ENCODE measurements at places on chromosomes 2 and 18.

GRCh38 chr2:240326246-240326645 is 109.2 kb upstream of the GPC1 start:
- no peak for DNase-seq

DNA sequence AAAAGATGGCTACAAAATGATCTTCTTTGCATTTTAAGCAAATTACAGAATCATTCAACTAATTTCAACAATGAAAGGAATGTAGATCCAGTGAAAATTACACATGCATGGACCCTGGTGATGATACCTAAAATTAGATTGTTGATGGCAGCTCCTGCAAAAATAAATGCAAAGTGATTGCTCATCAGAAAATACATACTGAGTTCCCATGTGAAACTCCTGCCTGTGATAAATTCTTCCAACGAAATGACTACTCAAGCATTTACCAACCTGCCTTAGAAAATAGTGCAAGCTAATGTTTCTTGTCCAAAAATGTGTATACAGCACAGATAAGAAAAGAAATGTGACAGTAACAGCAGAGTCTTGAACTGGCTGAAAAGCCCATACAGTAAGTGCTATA is 300.0 kb upstream of the REV1 start:
- DNase-seq, result no peak

DNA sequence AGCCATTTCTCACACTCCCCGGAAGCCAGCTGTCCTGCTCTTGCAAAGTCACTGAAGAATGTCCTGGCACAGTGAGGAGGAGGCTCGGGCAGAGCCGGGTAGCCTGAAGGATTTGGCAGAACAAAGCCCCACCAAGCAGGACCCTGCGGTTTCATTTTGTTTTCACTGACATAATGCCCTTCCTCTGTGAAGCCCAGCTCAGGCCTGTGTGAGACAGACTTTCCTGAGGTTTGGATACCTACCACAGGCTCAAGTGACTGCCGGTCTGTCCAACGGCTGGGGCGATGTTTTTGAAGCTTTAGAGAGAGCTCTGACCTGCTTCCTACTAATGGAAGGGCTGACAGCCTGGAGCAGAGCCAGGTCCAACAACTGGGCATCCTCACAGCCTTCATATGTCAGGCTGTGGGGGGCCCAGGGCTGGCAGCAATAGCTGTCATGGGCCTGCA is 99.8 kb upstream of the FZD7 start:
- no peak for DNase-seq

DNA sequence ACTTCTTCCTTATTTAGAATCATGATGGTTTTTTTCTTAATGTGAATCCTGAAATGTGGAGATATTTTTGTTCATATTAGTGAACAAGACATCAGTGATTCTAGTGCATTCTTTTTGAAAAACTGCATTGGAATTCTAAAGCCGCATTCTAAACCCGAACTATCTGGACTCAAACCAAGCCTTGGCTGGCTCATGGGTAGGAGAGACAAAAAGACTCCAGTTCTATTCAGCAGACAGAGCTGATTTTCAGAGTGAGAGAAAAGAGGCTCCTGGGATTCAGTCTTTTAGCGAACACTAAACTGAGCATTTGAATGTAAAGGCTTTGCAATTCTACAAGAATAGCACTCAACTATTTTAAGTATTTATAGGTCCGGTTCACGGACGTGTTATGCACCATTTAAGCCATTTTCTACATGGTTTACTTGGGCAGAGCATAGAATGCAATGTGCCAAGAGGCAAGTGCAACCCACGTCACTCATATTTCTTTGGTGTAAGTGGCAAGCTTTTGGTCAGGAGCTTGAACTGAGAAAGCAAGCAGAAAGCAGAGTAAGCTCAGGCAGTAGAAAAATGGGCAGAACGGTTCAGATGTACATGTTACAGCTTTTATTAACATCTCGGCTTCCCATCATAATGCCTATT is 227.3 kb upstream of the RAB12 start:
- DNase-seq, result no peak

GRCh38 chr2:169362118-169362893 is at the start of gene LRP2:
LRP2 (minus strand) TSS chr2:169362534; CDS start chr2:169362399, 135 bp downstream.
- peak; percentile 20 for DNase-seq

DNA sequence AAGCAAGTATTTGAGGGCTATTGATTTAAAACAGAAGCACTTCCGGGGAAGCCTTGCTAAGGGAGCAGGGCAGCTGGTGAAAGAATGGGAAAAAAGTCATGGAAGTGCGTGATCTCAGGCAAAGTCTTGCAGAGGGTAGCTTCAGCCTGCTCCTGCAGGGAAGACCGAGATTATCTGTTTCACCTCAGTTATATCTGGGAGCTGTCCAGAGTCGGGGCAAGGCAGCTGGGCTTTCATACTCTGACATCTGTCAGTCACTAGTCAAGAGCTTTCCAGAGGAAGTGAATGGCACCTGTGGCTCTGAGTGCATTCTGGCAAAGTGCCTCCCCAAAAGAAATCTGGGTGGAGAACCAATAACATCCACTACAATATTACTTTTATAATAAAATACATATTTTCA is 8.7 kb downstream of the NXPH2 start:
- DNase-seq, result no peak

DNA sequence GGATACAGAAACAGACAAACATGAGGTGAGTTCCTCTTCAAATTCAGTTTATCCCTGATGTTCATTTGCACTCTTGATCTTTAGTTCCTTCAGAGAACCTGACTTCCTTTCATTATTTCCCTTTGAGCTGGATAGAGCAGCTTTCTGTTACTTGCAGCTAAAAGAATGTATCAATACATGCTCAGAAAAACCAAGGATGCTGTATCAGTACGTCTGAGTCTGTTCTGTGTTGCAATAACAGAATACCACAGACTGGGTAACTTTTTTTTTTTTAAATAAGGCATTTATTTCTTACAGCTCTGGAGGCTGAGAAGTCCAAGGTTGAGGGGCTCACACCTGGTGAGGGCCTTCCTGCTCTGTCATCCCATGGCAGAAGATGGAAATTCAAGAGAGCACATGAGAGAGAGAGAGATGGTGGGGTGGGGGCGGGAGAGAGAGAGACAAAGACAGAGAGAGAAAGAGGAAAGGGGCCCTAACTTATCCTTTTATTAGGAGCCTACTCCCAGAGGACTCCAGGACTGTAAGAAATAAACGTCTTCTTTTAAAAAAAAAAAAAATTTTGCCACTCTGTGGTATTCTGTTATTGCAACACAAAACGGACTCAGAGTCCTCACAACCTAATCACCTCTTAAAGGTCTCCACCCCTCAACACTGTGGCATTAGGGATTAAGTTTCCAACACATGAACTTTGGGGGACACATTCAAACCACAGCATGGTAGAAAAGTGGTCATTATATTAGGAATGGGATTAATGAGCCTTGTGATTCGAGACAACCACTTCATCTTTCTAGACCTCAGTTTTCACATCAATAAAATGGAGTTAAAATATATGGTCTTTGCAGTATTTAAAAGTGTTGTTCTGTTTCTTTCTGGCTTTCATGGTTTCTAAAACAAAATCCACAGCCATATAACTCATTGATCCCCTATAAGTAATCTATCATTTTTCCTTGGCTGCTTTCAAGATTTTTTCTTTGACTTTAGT is 18.4 kb upstream of the SELENOI start:
- peak; percentile 65 for DNase-seq

GRCh38 chr2:84940831-84941412 is 30.0 kb upstream of the KCMF1 start:
- DNase-seq, result no peak

Data from GM03348 (cell line).